ENCODE measurements at places on chromosomes 12 and 14.

DNA sequence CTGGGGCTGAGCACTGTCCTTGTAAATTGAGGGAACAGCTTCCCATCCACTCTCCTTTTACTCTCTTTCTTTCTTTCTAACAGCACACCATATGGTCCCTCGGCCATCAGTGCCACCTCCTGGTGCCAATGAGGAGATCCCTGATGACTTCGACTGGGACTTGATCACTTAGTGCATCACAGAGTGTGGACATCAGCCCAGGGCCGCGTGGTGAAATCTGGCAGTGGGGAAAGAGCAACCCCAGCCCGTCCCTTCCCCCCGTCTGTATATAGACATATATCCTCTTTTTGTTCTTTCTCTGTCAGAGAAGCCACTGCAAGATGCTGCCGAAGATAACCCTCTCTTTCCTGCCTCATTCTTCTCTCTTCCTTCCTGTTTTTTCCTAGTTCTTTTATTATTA lies 13.5 kb downstream of the C3AR1 start:
- no peak for DNase-seq

- DNase-seq, result no peak
These were observed 194.8 kb upstream of the C14orf180 start for GRCh38 chr14:104384776-104385071.

- DNase-seq, result no peak
These were observed 112.3 kb downstream of the NRXN3 start for GRCh38 chr14:78282437-78282836.

- DNase-seq, result no peak
These were observed 54.6 kb upstream of the CCDC175 start for GRCh38 chr14:59631237-59631636.

DNA sequence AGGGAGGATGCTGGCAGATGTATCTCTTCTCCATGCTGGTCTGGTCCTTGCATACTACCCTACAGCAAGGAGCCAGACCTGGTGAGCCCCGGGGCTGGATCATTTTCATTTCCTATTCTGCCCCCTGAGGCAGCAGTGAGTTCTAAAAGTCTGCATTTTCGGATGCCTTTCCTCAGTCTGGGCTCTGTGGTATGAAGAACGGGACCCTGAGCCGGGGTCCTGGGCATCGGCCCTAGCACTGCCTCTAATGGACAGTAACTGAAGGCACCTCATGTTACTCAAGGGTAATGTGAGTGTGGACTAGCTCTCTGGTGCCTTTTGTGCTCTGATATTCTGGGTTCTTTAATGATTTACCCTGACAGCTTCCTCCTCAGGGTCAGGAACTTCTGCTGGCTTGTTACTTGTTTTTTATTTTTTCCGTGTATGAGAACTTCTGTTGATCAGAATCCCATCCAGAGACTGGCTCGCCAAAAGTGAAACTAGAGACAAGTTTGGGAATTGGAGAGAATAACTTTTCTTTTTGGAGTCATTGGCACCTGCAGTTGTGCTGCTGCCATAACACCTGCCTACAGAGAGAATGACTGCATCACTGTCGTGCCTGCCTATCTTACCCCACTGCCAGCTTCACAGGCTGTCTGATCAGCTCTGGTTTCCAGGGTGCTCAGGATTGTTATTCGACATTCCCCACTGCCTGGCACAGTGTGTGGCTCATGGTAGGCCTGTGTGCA lies 62.3 kb downstream of the SUSD6 start:
- no peak for DNase-seq

DNA sequence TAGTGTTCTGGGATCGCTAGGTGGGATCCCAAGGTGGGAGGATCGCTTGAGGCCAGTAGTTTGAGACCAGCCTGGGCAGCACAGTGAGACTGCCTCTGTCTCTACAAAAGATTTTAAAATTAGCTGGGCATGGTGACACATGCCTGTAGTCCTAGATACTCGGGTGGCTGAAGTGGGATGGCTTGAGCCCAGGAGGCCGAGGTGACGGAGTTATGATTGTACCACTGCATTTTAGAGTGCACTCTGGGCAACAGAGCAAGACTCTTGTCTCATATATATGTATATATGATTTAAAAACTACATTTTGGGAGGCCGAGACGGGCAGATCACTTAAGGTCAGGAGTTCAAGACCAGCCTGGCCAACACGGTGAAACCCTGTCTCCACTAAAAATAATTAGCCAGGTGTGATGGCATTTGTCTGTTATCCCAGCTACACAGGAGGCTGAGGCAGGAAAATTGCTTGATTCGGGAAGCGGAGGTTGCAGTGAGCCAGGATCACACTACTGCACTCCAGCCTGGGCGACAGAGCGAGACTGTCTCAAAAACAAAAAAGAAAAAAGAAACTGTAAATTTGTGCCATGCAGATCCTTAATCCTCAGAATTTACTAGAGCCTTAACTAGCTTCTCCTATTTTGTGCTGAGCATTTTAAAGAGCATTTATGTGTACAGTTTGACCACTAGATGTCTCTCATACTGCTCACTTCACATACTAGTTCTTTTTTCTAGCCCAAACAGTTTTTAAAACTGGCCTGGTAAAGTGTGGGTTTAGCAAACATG lies 114.8 kb downstream of the MON2 start:
- DNase-seq, result peak; percentile 50

DNA sequence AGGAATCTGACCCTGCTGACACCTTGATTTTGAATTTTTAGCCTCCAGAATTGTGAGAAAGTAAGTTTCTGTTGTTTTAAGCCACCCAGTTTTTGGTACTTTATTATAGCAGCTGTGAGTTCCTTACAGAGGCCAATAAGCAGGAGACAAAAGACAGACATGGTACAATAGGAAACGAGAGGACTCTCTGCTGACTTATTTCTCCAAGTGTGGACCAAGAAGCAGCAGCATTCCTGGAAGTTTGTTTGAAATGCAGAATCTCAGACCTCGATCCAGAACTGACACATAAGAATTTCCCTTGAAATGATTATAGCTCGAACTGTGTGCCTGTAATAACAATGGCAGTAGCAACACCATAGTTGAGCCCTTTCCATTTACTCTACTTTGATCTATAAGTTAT lies 31.9 kb upstream of the LUM start:
- no peak for DNase-seq

DNA sequence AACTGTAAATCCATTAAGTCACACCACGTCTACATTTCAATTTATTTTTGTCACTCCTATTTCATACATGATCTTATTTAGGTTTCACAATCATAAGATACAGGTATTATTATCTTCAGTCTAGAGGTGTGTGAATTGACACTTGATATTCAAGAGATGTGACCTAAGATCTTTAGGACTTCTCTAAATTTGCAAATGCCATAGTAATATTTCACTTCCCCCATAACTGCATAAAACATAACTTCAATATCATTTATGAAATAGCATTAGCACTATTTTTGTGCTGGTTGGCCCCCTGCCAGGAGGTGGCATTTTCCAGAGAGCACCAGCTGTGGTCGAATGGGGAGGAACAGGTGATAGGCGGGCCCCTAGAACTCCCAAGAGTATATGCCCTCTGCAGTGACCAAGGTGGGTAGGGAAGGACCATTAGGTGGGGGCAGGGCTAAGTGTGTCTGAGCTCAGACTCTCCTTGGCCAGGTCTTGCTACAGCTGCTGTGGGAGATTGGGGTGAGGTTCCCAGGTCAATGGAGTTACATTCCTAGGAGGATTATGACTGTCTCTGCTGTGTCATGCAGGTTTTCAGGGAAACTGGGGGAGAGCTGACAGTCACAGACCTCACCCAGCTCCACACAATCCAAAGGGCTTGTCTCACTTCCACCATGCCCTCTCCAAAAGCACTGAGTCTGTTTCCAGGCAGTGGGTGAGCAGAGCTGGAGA lies 49.2 kb upstream of the ERGIC2 start:
- DNase-seq, result no peak

DNA sequence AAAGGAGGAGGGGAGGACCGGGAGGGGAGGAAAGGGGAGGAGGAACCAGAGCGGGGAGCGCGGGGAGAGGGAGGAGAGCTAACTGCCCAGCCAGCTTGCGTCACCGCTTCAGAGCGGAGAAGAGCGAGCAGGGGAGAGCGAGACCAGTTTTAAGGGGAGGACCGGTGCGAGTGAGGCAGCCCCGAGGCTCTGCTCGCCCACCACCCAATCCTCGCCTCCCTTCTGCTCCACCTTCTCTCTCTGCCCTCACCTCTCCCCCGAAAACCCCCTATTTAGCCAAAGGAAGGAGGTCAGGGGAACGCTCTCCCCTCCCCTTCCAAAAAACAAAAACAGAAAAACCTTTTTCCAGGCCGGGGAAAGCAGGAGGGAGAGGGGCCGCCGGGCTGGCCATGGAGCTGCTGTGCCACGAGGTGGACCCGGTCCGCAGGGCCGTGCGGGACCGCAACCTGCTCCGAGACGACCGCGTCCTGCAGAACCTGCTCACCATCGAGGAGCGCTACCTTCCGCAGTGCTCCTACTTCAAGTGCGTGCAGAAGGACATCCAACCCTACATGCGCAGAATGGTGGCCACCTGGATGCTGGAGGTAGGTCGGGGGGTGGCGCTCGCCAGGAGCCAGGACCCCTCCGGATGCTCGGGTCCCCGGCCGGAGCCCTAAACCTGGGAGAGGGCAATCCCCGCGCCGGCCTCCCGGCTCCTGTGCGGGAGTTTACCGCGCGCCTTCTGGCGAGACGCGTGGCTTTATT lies at the start of gene CCND2:
CCND2 (plus strand) TSS at position 111 of the 744 bp plus-strand sequence; CDS start at position 390, 279 bp downstream.
- peak; percentile 78 for DNase-seq

DNA sequence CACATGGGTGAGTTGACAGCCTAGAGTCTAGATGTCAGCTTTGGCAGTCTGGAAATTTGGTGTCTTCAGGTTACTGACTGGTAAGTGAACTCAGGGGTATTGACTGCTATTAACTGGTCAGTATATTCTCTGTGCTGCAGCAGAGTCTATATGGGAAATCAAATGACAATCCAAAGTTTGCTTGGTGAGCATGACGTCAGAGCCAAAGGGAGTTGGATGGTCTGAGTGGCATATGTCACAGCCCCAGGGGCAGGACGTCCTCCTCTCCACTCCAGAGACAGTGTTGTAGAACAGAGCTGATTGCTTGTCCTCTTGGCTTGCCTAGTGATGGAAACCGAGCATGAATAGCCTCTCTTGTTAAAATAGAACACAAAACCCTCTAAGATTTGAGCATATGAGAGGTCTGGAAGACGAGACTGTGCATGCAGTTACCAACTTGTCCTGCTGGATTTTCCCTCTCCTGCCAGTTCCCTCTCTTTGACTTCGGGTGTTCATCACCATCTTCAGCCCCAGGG lies 3.3 kb upstream of the TBC1D30 start:
- no peak for DNase-seq

DNA sequence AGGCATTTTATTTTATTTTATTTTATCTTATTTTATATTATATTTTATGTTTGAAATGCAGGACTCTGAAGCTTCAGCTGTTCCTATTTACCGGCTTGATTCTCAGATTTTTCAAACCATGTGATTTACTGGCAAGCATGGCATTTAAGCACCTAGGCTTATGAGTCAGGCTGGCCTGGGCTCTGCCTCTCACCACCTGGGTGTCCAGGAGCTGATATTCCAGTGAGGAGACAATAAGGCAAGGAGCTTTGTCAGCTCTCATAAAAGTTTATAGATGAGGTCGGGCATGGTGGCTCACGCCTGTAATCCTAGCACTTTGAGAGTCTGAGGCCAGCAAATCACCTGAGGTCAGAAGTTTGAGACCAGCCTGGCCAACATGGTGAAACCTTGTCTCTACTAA lies 2.1 kb downstream of the DAO start:
- DNase-seq, result no peak

DNA sequence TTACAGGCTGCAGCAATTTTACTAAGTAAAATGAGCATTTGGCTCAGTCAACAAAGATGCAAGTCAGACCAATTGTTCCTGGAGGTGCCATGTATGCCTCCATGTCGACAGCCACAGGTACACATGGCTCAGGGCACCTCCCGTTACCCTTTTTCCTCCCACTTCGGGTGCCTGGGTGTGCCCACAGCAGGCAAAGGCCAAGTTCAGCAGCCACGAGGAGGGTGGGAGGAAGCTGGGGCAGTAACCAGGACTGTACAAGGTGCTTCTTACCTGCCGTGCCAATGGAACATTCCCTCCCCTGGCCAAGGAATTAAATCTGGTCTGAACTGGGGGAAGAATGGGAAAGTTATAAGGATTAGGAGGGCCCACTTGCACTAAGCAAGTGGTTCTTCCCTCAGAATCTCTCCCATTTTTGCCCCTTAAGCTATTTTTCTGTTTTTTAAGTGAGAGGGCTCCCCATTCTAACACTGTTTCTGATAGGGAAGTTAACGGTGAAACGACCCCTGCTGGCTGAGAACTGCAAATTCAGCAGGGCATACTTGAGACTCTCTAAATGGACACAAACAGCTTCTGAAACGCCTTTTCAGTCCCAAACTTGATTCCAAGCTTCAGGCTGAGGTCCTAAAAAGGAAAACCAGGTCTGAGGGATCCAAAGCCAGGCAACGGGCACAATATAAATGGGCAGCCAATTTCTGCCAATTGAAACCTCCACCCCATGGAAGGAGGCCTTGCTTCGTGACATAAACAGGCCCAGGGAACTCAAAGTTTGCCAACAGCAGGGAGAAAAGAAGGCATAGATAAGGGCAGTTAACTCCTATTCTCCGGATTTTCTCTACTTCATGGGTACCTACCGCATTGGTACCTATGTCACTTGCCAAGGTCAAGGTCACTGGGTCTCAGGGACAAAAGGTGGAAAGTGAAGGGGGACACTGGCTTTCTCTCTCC lies 24.8 kb downstream of the CLECL1 start:
- peak; percentile 82 for DNase-seq

DNA sequence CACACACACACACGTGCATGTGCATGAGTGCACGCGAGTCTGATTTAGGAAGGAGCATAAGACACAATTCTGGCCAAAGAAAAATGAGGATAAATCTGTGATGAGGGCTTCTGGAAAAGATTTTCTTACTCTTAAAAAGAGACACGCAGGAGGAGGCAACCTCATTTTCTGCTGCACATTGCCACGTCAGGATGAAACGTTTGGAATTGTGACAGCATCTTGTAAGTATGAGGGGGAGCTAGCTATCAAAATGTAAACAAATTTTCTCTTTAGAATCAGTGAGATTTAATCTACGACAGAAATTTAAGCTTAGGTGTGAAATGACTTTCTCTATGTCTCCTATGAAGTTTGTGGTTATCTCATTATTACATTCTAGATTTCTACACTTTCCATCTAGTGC lies 31.1 kb upstream of the NUBPL start:
- no peak for DNase-seq

DNA sequence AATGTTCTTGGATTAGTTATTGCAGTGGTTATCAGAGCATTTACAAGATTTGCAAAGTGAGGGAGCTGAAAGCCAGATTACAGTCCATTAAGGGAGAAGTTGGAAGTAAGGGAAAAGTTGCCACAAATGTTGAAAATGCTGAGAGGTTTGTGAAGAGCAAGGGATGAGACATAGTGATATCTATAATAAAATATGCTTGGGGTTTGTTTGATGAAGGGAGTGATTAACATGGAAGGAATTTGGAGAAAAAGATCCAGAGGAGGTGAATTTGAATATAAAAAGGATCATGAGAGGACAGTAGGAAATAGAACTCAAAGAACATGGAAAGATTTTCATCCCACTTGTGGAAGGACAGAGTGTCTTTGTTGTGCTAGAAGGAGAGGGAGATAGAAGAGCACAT lies 19.3 kb upstream of the CCER1 start:
- DNase-seq, result no peak

- no peak for DNase-seq
These were observed 115.2 kb downstream of the C12orf75 start for GRCh38 chr12:105445649-105446048.
